SHP77 (cell line): ENCODE measurements at places on chromosomes 1 and 21.

DNA sequence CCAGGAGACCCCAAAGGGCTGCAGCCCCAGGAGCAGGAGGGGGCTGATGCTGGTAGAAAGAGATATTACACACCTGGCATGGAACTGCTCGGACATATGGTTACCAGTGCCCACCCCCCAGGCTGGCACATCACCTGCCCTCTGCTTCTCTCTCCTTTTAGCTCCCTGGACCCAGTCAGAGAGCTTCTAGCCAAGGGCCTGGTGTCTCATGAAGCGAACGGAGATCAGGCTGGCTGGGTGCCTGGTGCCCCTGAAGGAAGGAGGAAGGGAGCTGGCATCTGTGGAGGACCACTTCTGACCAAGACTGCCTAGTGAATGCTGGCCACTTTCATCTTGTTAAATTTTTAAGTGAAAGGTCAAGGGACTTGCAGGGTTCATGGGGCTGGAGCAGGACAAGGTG, 53.1 kb downstream of the FOXO6 start:
- DNase-seq: no peak

GRCh38 chr1:152739841-152740240, 18.0 kb upstream of the KPRP start:
- no peak for DNase-seq

DNA sequence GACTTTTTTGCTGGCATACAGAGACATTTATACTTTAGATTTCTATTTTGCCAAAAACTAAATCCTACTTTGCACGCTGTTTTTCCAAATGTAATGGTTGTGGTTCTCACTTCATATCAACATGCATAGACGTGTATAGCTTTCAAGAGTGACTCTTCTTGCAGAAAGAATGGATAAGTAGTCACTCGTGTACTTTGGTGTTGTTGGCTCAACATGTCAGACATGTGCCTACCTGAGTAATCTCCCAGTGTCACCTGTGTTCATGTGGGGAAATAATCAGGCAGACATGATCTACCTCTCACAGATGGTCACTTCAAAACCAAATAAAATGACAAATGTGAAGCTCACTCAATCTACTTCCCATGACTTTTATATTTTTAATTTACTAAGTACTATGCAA, 73.1 kb downstream of the GPR88 start:
- DNase-seq: no peak

GRCh38 chr1:29743264-29743663, 506.9 kb downstream of the PTPRU start:
- no peak for DNase-seq
